GDM1 (cell line): ENCODE measurements at places on chromosomes 6 and 20.
A peak's percentile ranks its signal among the peaks of the same experiment; 100 is the strongest.

DNA sequence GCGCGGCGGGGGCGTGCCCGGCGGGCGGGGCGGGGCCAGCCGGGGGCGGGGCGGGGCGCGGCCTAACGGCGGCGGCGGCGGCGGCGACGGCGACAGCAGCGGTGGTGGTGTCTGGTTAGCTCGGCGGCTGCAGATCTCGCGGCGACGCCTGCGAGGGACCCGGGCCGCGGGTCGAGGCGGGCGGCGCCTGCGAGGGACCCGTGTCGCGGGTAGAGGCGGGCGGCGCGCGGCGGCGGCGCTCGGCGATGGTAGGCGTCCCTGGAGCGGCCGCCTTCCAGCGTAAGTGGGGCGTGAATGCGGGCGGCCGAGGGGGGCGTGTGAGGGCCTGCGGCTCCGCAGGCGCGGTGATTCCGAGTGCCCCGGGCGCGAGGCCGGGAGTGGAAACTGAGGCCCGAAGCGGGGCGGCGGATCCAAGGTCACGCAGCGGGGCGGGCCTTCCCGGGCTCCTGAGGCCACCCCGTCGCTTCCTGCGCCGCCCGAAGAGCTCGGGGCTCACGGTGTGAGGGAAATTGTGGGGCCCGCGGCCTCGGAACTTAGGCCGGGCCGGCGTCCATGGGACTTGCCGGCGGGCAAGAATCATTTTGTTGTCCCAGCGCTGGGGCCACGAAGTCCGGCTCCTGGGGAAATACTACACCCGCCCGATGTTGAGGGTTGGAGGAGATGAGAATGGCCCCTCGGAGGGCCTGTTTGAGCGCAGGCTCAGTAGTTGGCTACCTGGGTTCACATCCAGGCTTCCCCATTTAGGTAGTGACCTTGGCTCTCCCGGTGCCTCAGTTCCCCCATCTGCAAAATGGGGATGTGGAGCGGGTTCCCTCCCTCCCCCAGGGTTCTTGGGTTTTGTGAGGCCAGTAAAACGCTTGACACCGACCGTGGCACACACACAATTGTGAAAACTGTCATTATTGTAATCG is at the start of gene CBFA2T2:
CBFA2T2 (plus strand) TSS at position 74 of the 911 bp plus-strand sequence; CDS start at position 246, 172 bp downstream.
- no peak for DNase-seq

DNA sequence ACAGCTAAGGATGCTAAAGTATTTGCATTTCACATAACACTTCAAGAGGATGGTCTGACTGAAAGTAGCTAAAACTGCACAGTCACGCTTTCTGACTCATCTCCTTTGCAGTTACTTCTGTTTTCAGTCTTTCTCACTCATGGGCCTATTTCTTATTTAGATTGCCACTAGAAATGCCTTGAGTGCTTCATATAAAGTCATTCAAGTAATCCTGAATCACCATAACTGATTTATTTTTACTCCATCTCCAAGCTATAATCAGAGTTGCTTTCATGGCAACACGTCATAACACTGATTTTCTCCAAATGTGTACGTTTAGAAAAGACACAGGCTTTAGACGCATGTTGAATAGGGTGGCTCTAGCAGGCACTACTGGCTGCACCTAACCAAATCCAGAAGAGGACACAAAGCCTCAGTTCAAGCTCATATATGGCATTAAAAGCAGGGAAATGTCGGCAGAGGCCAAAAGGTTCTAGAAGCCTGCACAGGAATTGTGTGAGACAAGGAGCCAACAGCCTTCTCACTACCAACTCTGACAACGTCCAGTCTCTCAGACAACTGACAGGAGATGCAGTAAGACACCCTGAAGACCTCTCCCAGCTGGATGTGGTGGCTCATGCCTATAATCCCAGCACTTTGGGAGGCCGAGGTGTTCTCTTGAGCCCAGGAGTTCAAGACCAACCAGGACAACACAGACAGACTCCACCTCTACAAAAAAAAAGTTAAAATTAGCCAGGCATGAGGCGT is 64.1 kb upstream of the BEND6 start:
- DNase-seq: peak; percentile 51

DNA sequence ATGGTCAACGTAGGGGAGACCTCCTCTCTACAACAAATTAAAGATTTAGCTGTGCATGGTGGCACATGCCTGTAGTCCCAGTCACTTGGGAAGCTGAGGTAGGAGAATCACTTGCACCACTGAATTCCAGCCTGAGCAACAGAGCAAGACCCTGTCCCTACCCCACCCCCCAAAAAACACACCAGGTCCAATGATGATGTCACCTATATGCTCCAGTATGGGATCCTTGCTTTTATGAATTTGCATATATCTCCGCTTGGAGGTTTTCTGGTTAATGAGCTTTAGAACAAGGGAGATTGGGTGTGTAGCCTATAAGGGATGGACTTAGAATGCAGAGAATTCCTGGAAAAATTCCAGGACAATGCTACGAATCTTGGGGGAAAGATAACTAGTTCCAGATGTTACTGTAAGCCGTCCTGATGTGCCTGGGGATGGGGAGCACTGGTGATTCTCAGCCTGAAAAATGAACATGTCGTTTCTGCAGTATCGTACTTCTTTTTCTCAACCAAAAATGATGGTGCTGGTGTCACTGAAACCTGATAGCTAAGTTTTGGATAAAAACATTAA is 61.1 kb downstream of the ZBTB2 start:
- DNase-seq: no peak

DNA sequence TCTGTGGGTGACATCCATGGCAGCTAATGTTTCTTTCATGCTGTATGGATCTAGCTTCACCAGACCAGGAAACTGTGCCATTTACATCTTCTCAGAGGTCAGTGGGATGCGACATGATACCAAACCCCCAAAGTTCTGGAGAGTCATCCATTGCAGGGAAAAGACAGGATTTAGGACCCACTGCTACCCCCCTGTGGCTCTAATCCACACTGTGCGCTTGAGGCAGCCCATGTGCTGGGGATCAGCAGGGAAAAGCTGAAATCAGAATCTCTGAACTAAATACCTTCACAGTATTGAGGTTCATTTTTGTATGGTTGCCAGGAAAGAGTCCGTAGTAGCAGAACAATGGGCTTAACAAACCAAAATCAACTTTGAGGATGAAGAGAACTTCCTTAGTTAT is 164.4 kb downstream of the TMEM242 start:
- DNase-seq: no peak

DNA sequence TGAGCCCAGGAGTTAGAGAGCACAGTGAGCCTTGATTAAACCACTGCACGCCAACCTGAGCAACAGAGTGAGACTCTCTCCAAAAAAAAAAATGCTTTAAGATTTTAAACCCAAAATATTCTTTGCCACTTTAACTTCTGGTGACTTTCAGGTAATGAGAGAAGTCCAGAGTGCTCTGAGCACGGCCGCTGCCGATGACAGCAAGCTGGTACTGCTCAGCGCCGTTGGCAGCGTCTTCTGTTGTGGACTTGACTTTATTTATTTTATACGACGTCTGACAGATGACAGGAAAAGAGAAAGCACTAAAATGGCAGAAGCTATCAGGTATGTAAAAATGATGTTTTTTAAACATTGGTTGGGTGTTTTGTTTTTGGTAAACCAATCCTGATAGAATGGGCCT is 66.4 kb downstream of the RPP40 start:
- DNase-seq: no peak

DNA sequence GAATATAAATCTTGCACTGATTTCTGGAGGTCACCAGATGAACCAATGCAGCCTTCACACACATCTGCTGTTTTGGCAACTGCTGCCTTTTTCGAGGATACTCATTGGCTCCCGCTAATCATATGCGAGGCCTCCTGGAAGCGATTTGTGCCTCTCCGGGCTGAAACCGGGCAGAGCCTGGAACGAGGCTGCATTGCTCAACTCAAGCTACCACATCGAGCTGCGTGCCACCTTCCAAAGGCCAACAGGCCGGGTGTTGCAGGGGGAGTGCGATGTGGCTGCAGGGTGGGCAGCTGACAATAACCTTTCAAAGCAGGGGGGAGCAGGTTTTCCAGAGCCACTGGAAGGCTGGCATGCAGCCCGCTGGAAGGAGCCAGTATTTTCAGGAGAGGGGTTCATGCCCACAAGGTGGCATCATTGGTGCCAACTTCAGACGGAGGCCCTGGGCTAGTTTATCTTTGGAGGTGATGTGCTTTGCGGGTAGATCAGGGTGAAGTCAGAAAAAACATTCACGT is 122.6 kb upstream of the IFNGR1 start:
- DNase-seq: no peak

- DNase-seq: no peak
Measured at GRCh38 chr20:41182296-41183212, 45.2 kb downstream of the PLCG1 start.
